Uterus (tissue), 4 donors: ENCODE measurements at places on chromosomes 5 and 9.

- no peak for DNase-seq
These were observed 461.1 kb upstream of the NUDT12 start for GRCh38 chr5:104023739-104024138.

DNA sequence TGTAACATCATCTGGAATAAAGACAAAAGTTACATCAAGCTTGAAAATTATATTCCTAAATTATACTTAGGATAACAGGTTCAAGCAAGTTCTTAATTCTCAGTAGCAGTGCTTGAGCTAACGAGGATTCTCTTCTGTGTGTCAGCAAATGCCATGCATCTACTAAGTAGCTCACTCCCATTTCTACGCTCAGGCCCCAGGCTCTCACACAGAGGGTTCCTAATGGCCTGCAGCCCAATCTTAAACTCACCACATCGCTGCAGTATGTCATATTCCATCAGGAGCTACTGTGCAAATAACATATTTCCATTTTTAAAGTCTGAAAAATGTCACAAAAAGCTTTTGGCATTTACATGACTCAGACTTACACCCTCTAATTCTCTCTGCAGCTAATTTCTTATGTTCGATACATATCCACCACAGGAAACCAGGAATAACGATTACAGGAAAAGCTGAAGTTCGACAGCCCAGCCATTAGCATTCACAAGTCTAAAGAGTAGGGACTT, 474.8 kb downstream of the EFNA5 start:
- DNase-seq: no peak

GRCh38 chr5:171419688-171420430, 412 bp downstream of the FGF18 start:
- peak; percentile 33 for DNase-seq

DNA sequence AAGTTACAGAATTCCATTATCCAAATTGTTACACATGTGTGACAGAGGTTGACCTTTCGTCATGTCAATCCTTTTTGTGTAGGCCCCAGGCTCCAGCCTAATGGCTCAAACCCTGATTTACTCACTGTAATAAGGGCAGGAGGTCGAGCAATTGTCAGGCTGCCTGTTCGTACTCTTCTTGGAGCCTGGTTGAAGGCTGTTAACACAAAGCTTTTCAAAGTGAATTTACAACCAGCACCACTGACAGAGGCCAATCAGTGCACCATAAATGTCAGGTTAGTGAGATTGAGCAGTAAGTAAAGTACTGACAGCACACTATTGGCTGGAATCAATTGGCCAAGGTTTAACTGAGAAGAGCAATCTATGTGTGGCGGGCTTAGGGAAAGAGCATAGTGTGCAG, 16.8 kb downstream of the PRDM6 start:
- no peak for DNase-seq
